Urothelium cell line (cell line): ENCODE measurements at places on chromosomes 4 and X.

DNA sequence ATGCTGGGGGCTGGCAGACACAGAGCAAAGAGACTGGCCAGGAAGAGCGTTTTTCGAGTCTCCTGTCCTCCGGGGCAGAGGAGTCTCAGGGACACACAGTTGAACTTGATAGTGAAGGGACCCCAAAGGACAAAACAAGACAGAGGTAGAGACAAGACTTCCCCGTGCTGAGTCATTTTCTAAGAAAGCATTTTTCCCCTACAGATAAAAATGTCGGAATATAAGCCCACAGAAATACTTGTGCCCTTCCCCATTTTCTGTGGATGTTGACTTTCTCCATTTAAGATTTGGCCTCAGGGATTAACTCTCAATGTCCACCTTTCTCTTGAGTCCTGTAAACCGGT is 523 bp upstream of the BTK start:
- DNase-seq = no peak

DNA sequence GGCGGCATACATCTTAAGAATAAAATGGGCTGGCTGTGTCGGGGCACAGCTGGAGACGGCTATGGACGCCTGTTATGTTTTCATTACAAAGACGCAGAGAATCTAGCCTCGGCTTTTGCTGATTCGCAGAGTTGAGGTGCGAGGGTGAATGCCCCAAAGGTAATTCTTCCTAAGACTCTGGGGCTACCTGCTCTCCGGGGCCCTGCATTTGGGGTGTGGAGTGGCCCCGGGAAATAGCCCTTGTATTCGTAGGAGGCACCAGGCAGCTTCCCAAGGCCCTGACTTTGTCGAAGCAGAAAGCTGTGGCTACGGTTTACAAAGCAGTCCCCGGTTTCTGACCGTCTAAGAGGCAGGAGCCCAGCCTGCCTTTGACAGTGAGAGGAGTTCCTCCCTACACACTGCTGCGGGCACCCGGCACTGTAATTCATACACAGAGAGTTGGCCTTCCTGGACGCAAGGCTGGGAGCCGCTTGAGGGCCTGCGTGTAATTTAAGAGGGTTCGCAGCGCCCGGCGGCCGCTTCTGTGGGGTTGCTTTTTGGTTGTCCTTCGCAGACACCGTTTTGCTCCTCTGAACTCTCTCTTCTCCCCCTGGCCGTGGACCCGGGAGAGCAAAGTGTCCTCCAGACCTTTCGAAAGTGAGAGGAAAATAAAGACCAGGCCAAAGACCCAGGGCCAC is 1.9 kb downstream of the SHOX start:
- no peak for DNase-seq

DNA sequence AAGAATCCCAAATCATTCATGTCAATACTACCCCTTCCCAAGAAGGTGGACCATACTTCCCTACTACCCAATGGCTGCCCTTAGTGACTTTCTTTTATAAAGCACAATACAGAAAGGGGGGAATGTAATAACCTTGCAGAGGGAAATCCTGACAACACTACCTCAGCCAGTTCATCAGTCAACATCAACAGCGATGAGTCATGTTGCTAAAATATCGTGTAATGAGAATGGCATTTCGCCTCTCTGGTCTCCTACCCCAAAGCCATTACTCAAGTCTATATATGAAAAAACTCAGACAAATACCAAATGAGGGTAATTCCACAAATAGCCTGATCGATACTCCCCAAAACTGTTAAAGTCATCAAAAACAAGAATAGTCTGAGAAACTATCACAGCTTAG is 3.3 kb upstream of the MAGEA8 start:
- peak; percentile 8 for DNase-seq

- no peak for DNase-seq
Observed at GRCh38 chr4:45636175-45636574, 487.7 kb downstream of the GABRG1 start.

- peak; percentile 34 for DNase-seq
Observed at GRCh38 chr4:48943387-48943786, 36.8 kb upstream of the OCIAD2 start.

- DNase-seq = peak; percentile 7
Observed at GRCh38 chr4:11669156-11669555, 240.5 kb upstream of the HS3ST1 start.

GRCh38 chr4:42655921-42656678 is 805 bp downstream of the ATP8A1 start:
- DNase-seq = peak; percentile 29

- no peak for DNase-seq
Observed at GRCh38 chr4:23006756-23007155, 314.0 kb downstream of the GBA3 start.

DNA sequence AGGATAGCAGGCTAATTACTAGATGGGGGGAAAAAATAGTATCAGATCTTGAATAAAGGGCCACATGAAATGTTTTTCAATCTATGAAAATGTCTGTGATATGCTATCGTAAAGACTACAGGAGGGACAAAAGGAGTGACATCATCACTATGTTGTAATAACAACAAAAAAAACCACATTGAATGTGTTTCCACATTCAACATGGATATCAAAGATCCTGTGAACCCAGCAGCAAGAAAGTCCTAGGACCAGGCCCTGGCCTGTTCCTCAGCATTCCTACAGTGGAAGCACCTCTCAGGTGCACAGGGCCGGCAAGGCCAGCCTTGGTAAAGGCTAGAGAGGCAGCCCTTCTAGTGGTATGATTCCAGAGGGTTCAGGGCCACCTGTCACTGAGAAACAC is 118.3 kb downstream of the RELL1 start:
- DNase-seq = no peak

DNA sequence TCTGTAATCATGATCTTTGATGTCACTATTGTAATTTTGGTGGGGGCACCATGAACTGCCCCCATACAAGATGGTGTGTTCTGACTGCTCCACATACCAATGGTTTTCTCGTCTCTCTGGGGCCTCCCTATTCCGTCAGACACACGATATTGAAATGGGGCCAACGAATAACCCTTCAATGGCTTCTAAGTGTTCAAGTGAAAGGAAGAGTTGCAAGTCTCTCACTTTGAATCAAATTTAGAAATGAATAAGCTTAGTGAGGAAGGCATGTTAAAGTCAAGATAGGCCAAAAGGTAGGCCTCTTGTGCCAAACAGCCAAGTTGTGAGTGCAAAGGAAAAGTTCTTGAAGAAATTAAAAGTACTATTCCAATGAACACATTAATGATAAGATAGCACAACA is 205.4 kb downstream of the SPRY1 start:
- no peak for DNase-seq

DNA sequence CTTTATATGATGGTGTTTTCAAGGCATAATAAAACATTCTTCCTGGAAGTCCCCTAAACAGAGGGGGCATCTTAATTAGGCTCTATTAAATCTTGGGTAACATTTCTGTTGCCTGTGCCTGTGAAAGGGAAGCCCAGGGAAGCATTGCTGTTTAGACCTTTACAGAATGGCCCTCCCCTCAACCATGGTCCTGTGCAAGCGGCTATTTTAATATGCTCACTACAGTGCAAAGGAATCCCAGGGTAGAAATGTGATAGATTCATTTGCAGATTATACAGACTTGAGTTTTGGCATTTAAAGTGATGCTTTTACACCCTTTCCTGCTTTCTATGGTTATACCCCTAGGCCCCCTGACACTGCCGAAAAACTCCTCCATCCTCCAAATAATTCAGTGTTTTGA is 65.3 kb downstream of the CLCN5 start:
- no peak for DNase-seq

- no peak for DNase-seq
Observed at GRCh38 chr4:53748328-53748772, 157.1 kb upstream of the LNX1 start.
